Activated CD4-positive, alpha-beta T cell treated with anti-CD3 and anti-CD28 coated beads for 36 hours (primary cell): ENCODE measurements at places on chromosomes 4 and X. TPM values are rescaled to one million over a fixed set of nuclear protein-coding genes. Genes with fewer than 3 reads are reported as not detected.

Gene SRD5A3
- total RNA-seq, result 20.5 TPM

Gene HDAC6
- 59.2 TPM for total RNA-seq

Gene ERVMER34-1
- 0.67 TPM for total RNA-seq

Gene PSAPL1
- total RNA-seq, result not detected

Gene ZMAT1
- 5.4 TPM for total RNA-seq

Gene PNCK
- 0.71 TPM for total RNA-seq

Gene S100P
- total RNA-seq, result 1.9 TPM

Gene RHOXF1
- total RNA-seq, result not detected

Gene PGRMC1
- total RNA-seq, result 37.3 TPM

Gene TLR8
- total RNA-seq, result not detected

Gene MAMLD1
- total RNA-seq, result 1.5 TPM

Gene PPBP
- not detected for total RNA-seq

Gene PIGA
- total RNA-seq, result 37.2 TPM

Gene DYNLT3
- 16.8 TPM for total RNA-seq

Gene LNX1
- total RNA-seq, result not detected

Gene KCNE5
- 0.21 TPM for total RNA-seq

Gene MAGEB17
- not detected for total RNA-seq

Gene RBM41
- total RNA-seq, result 12.0 TPM

Gene KDR
- not detected for total RNA-seq

Gene TEX13D
- not detected for total RNA-seq

Gene MND1
- total RNA-seq, result 34.1 TPM

Gene CAPN6
- total RNA-seq, result not detected

Gene NEUROG2
- not detected for total RNA-seq

Gene TAF7L
- not detected for total RNA-seq

Gene F8
- 5.4 TPM for total RNA-seq

Gene PDLIM3
- total RNA-seq, result not detected

Gene PLAC8
- total RNA-seq, result 72.3 TPM

Gene SMARCA1
- total RNA-seq, result 0.21 TPM

Gene SPARCL1
- total RNA-seq, result not detected

Gene SORBS2
- not detected for total RNA-seq

Gene TRIM75
- not detected for total RNA-seq

Gene SEPTIN6
- total RNA-seq, result 183 TPM

Gene CLCN5
- total RNA-seq, result 3.2 TPM

Gene PAGE1
- not detected for total RNA-seq

Gene AFAP1
- total RNA-seq, result 27.1 TPM

Gene TMEM35A
- not detected for total RNA-seq

Gene GAGE12G
- not detected for total RNA-seq

Gene TLR2
- total RNA-seq, result 2.0 TPM

Gene TBC1D8B
- total RNA-seq, result 0.88 TPM

Gene MAGEC3
- not detected for total RNA-seq

Gene FAM184B
- total RNA-seq, result 0.04 TPM

Gene CYTL1
- not detected for total RNA-seq
